ENCODE measurements at places on chromosomes 4 and X.

GRCh38 chr4:184479516-184479950 lies 5.2 kb upstream of the IRF2 start:
- no peak for DNase-seq

- DNase-seq, result no peak
These were observed 161.2 kb upstream of the AMOT start for GRCh38 chrX:113001836-113002235.

DNA sequence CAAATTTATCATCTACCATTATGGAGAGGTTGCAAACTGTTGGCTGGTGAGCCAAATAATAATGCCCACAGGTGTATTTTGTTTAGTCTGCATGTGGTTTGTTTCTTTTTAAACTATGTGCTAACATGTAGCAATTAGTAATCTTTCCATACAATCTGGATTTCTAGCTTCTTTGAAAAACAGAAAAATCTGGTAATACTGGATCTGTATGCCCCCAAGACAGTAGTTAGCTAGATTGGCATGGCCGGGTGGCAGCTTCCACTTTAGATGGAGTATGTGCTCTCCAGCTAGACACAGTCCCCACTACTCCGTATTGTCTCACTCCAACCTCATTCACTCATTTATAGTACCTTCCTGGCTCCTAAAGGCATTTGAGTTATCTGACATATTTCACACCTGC lies 91.3 kb downstream of the NHSL2 start:
- DNase-seq, result no peak

DNA sequence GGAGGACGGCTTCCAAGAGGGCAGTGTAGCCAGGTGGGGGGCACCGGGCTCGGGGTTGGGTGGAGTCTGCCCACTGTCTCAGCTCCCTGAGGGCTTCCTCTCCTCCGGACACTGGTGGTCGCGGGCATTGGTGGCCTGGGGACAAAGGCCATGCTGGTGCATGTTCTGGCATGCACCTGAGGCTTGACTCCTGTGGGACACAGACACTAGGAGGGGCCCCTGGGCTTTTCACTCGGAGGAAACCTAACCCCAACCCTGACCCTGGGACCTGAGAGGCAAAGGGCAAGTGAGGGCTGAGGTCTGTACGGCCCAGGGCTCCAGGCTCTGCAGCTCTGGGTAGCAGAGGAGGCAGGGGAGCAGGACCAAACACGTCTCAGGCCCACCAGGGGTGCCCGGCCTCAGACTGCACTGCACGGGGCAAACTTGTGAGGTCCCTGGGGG lies 22.3 kb upstream of the FGFR3 start:
- DNase-seq, result no peak

- no peak for DNase-seq
These were observed 11.3 kb downstream of the PNCK start for GRCh38 chrX:153662266-153662665.

GRCh38 chr4:153008578-153009199 lies 72.6 kb downstream of the FHDC1 start:
- DNase-seq, result no peak

GRCh38 chrX:39869846-39870601 lies 227.7 kb downstream of the BCOR start:
- no peak for DNase-seq

Measured in CMK (cell line).